ENCODE measurements at places on chromosomes 3 and 15.

DNA sequence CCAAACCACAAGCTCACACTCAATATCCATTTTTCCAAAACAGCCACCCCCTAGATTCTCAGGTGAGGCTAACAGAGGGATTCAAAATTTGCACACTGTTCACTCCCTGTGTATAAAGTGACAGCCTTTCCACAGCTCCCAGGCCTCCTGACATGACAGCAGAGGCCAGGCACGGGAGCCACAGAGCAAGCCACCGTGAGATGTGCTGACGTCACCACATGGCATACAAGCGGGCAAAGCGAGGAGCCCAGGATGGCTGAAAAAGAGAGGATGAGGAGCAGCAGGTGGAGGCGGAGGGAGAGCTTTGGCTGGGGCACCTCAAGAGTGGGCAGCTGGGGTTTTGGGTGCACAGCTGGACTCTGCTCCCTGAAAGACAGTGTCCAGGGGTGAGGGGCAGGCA is 27.1 kb downstream of the EHD4 start:
- DNase-seq, result no peak

DNA sequence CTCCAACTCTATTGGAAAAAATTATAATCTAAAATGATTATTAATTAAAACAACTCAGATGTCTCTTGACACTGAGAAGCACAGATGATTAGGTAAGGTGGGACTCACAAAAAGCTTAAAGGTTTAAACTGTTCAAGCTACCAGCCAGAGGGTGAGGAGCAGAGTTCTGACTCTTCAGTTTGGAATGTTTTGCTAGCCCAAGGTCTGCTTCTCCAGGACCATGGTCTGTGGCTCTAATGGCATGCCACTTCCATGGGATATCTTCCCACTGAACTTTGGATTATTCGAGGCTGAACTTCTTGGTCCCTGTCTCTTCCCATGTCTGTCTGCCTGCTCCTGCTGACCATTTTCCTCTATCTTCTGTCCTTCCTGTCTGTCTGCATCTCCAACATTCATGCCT is 49.2 kb downstream of the CACNA2D3 start:
- DNase-seq, result no peak

DNA sequence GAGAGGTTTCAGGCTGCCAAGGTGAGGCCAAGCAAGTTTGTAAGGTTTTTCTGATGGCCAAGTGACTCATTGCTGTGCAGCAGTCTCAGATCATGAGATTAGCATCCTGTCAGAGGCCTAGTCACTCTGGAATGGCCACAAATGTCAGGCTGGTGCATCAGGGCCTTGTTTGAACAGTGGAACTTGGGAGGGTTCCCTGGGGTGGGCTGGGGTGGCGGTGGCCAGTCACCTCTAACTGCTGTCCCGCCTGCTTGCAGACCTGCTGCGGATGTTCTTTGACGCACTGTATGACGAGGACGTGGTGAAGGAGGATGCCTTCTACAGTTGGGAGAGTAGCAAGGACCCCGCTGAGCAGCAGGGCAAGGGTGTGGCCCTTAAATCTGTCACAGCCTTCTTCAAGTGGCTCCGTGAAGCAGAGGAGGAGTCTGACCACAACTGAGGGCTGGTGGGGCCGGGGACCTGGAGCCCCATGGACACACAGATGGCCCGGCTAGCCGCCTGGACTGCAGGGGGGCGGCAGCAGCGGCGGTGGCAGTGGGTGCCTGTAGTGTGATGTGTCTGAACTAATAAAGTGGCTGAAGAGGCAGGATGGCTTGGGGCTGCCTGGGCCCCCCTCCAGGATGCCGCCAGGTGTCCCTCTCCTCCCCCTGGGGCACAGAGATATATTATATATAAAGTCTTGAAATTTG is 2.8 kb upstream of the FAM131A start:
- DNase-seq, result no peak

DNA sequence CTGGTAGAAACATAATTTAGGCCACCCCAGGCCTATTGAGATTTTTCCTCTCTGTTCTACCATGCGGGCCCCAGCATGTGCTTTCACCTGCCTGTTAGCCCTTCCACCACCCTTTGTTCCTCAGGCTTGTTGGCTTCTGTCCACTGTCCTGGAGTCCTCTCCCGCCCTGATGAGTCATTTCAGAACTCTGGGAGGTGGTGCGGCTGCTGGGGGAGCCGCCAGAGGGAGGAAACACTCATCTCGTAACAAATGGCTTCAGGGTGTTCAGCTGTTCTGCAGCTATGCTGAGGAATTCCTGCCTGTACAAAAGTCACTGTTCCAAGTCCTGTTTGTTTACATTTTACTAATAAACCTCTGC is 36.3 kb downstream of the LRTM1 start:
- no peak for DNase-seq

DNA sequence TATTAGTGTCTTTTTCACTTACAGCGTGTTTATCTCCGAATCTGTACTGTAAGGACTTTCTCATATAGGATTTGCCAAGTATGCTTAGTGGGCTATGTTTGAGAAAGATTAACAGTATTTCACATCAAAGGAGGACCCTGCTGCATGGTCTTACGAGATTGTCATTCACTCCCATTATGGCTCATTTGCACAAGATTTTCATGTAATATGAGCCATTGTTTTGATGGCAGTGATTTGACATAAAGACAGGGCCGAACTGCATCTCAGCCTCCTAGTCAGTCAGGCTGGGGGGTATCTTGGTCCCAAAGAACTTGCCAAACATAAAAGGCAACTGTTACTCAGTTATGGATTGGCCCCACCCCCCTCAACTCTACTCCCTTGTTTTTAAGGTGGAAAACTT is 205.9 kb downstream of the ZIC1 start:
- no peak for DNase-seq

DNA sequence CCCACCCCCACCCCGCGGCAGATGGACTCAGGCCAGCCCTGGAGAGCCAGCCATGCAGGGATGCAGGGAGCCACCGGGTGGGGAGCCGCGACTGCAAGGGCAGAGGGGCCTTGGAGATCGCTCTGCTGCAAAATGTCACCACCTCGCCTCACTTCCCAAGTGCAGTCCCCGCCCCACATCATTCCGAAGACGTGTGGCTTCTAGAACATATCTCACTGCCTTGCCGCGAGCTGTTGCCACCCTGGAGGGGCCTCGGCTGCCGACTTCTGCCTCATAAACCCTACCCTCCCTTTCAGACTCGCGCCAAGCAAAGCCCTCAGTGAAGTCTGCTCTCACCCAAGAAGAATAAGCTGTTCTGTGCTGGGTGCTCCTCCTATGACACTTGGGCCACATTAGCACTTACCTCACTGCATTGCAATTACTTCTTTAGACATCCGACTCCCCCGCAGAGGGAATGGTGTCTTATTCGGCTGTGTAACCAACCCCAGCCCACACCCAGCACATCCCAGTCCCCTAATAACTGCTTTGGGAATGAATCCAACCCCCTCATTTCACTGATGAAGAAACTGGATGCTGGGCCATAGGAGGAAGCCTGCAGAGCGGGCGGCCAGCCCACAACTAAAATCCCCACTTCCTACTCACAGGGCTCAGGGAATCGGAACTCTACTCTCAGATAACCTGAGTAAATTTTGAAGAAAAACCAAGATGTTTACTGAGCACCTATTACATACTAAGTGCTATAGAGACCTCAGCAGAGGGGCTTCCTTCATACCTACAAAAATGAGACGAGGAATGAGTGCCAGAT is 8.6 kb downstream of the TLE3 start:
- DNase-seq, result no peak

GRCh38 chr3:16084887-16085286 is 89.6 kb upstream of the GALNT15 start:
- no peak for DNase-seq

Measured in vagina (tissue), 2 donors.